ENCODE measurements at places on chromosomes 4 and X.

DNA sequence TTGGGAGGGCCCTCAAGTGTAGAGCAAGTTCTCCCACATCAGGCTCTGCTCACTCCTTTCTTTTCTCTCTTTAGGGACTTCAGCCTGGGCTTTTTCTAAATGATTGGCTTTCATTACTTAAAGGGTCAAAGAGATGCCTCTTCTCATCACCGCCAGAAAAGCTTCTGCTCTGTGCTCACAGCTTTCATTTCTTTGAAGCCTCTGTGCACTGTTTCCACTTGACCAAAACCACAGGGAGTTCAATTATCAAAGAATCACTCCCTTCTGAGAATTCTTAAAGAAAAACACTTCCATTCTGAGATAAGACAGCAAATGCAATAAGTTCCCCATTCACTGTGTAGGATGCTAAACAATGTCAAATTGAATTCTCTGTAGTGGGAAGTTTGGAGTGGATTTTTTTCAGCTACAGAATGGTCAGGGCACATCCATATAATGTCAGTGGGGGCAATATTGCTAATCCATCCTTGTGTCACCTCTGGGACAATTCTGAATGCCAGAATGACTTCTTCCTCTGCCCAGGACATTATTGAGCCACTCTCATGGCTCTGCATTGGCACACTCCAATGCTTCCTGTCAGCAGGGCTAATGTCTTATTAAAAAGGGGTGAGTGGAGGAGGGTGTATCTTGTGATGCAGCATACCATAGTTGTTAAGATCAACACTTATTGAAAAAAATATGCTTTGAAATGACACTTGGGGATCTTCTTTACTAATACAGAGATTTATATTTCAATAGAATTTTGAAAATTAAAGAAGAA lies 217.6 kb downstream of the SNCA start:
- DNase-seq: no peak

DNA sequence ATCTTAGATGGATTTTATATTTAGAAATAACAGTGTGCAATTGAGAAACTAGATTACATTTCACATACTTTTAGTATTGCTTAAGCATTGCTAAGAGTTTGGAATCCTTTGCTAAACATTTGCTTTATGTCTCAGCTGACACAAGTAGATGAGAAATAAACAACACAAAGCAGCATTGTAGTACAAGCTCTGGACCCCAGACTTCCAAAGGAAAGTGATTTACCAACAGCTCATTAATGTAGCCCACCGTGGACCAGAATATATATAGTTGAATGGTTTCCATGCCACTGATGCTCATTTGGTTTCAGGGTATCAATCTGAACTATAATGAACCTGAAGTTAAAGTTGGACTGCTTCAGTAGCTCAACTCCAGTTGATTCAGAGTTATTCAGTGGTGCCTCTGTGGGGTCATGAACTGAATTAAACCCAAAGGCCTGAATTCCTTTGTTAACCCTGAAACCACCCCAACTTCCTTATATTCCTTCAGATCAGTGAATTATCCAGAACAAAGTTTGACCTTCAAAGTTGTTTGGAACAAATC lies 132.1 kb upstream of the NEIL3 start:
- DNase-seq: no peak

DNA sequence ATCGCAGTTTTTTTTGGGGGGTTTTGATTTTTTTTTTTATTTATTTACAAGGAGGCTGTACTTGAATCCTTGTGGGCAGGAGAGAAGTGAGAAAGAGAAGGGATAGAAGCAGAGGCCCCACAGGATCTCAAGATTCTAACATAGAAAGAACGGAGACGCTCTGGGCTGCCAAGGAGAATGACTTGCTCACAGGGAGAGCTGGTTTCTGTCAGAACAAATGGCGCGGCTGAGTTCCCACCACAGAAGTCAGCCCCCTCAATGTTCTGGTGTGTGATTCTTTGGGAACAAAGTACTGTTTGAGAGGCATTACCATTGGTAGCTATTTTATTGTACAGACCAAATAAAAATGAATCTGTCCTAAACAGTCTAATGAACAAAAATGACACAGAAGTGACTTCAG lies 80.6 kb downstream of the ATXN3L start:
- DNase-seq: no peak

DNA sequence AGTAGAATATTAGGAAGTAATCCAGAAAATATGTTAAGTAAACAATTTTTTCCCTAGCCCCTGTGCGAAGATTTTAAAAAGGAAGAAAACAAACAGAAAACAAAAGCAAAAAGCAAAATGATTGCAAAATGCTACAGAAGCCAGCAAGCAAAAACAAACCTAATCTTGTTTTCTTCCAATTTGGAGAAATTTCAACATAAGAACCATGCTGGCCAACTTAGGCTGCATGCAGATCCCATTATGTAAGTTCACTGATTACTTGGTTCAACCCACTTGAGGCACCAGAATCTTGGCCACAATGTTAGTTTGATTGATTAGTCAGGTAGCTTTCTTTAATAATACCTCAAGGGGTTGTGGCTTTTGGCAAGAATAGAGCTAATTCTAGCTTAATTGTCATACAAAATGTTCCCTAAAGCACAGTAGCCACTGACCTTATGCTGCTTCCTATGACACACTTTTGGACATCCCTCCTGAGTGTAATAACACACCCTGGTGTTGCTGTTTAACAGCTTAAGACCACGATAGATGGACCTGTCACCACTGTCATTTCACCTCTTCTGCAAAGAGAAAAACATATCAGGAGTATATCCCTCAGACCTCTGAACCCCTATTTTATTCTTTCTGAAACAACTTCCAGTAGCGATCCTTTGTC lies 2342.1 kb downstream of the PCDH7 start:
- DNase-seq: no peak

Measured in activated naive CD4-positive, alpha-beta T cell treated with anti-CD3 and anti-CD28 coated beads, Interleukin-2, amount 50 U/mL, for 16 hours (primary cell).